ENCODE measurements at places on chromosomes 7 and 10.

DNA sequence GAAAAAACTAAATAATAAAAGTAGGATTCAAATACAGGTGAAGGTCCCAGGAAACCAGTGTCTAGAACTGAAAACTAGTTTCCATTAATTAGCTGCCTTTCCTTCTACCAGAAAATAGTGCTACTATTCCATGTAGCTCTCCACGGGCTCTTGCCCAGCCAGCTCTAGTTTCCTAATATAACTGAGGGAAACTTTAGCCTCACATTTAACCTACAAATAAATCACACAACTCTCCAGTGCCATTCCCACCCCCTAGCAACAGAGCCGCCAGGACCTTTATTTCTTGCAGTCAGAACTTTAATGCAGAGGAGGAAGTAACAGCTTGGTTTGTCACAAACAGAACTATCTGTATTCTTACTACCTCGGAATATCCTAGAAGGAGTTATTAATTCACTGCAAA lies 10.3 kb downstream of the TOMM7 start:
- peak; percentile 6 for DNase-seq
- H3K27me3 ChIP-seq = peaks cover 4% of the 10 kb centered on the region
- peaks cover 22% of the 10 kb centered on the region for H3K4me1 ChIP-seq
- H3K27ac ChIP-seq = peak overlapping the region; percentile 94

DNA sequence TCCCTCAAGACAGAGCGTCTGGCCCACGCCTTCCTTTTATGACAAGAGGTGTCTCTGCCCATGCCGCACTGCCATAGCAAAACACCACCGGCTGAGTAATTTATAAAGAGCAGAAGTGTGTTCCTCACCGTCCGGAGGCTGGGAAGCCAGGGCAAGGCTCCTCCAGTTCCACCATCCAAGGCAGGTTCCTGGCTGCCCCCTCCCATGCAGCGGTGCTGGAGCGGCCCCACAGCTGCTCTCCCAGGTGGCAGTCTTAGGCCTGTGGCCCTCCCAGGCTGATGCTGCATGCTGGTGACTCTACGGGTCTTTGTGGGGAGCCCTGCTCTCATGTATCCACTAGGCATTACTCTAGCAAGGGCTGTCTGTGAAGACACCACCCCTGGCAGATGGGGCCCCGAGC lies 113.1 kb downstream of the TCERG1L start:
- no peaks in the 10 kb centered on the region for H3K36me3 ChIP-seq
- H3K4me1 ChIP-seq = peaks cover 36% of the 10 kb centered on the region
- H3K27me3 ChIP-seq = peaks cover 40% of the 10 kb centered on the region
- DNase-seq = no peak
- no peak overlapping the region for H3K4me3 ChIP-seq

DNA sequence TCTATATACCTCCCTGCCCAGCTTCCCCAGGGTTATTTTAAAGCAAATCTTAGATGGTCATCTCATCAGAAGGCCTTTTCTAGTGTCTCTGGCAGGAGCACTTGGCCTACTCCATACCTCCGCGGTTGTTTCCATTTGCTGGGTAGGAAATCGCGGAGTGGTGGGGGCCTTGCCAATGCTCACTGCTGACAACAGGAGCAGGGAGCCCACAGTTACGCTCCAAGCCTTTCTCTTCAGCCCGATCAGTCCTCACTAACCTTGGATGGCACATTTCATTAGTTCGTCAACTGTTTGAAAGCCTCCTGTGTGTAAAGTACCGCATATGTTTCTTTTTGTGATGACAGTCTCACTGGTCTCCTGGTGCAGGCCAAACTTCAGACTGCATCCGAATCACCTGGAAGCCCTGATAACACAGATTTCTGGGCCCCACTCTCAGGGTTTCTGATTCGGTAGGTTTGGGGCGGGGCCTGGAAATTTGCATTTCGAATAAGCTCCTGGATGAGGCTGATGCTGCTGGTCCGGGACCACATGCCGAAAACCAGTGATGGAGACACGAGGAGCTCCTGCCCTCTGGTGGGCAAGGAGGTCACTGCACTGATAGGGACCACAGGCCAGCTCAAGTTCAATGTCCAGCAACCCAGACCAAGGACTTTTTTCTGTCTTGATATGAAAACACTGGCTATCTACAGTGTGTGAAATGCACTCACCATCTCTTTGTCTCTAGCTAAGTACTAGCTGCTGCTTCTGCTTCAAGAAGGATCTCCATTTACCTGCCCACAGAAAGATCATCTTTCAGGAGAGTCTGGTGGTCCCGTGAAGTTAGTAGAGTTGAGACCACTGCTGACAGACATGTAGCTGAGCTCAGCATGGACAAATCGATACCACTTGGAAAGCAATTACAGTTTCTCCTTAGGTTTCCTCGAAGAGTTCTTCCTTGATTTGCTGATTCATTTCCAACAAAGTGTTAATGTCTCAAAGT lies 14.0 kb downstream of the LRGUK start:
- H3K27ac ChIP-seq = no peak overlapping the region
- H3K36me3 ChIP-seq = no peaks in the 10 kb centered on the region
- peaks cover 13% of the 10 kb centered on the region for H3K27me3 ChIP-seq
- H3K4me3 ChIP-seq = no peak overlapping the region

GRCh38 chr10:69372126-69372980 lies 44.4 kb downstream of the TACR2 start:
- peaks cover 39% of the 10 kb centered on the region for H3K36me3 ChIP-seq
- H3K27ac ChIP-seq = no peak overlapping the region
- H3K4me1 ChIP-seq = peaks cover 29% of the 10 kb centered on the region
- no peak overlapping the region for H3K4me3 ChIP-seq
- H3K27me3 ChIP-seq = no peaks in the 10 kb centered on the region

GRCh38 chr10:103852189-103852711 lies 3.1 kb downstream of the SH3PXD2A start:
- peaks cover 86% of the 10 kb centered on the region for H3K4me1 ChIP-seq
- peaks cover 14% of the 10 kb centered on the region for H3K27me3 ChIP-seq
- H3K36me3 ChIP-seq = no peaks in the 10 kb centered on the region
- H3K4me3 ChIP-seq = no peak overlapping the region
- no peak for DNase-seq
- no peak overlapping the region for H3K27ac ChIP-seq

DNA sequence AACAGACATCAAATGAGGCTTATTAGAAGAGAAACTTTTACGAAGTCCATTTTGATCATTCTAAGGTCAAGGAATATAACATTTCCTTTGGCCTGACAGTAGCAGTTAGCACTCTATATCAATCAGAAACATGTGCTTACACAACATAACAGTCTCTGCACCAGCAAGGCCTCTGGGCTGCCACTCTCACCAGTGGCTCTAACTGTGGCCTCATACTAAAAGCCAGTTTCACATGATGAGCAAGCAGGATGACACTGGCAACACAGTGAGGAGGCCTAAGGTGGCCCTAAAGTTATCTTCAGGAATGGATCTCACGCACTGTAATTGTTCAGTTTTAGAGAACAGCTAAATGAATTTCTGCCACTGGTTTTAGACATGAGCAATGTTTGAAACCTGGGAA lies 126.8 kb downstream of the COBL start:
- no peak overlapping the region for H3K27ac ChIP-seq
- H3K27me3 ChIP-seq = peaks cover under 1% of the 10 kb centered on the region

GRCh38 chr10:3105166-3105565 lies 37.8 kb downstream of the PFKP start:
- H3K4me3 ChIP-seq = no peak overlapping the region
- H3K27ac ChIP-seq = no peak overlapping the region
- peaks cover 2% of the 10 kb centered on the region for H3K27me3 ChIP-seq
- H3K4me1 ChIP-seq = peaks cover 9% of the 10 kb centered on the region
- H3K36me3 ChIP-seq = peaks cover 52% of the 10 kb centered on the region

DNA sequence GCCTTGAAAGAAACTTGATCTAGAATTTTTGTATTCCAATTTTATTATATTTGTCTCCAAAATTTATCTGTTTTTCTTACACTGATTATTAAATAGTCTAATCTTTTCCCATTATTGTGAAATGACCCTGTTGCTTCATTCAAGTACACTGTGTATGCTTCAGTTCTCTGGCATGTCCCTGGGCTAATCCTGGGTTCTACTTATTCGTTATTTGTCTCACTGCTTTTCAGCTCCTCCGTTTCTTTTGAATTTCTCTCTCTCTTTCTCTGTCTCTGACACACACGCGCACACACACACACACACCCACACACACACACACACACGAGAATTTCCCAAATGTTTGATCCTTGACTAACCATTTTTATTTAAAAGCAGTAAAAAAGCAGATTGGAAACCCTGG lies 768.6 kb downstream of the NRG3 start:
- no peak overlapping the region for H3K4me3 ChIP-seq
- DNase-seq = no peak
- H3K27ac ChIP-seq = peak overlapping the region; percentile 93
- no peaks in the 10 kb centered on the region for H3K27me3 ChIP-seq
- peaks cover 11% of the 10 kb centered on the region for H3K36me3 ChIP-seq

DNA sequence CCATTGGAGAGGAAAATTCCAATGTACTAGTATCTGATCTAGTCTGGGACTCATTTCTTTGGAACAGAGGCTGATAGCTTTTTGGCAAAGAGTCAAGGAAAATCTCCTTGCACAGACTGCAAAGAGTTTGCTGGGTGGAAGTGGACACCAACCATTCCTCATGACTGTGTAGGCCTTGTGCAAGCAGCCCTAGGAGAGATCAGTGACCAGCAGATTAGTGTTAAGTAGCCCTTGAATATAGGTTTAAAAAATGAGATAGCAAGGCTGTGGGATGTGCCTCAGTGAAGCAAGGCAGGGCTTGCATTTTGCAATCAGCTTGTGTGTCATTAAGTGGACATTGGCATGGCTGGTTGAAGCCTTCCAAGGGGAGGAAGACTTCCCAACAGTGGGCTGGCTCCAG lies 341.6 kb downstream of the PLXNA4 start:
- no peak overlapping the region for H3K27ac ChIP-seq
- DNase-seq = no peak
- H3K36me3 ChIP-seq = no peaks in the 10 kb centered on the region
- H3K4me3 ChIP-seq = no peak overlapping the region

DNA sequence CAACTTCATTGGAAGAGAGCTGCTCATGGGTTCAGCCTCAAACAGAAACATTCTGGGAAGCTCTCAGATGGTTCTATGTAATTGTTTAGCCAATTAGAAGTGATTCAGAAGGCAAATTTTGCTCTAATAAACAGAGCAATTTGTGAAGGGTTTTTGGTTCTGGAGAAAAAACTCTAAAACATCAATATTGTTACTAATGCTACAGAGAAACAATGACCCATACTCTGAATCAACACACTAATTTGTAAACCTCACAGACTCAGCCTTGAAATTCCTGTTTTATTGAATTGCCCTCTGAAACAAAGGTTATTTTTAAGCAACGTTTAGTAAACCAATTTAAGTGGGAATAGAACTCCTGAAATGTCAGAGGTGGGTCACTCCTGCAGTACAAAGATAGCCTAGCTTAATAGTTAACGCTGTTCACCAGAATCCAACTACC lies 171.6 kb upstream of the SVIL start:
- peaks cover 31% of the 10 kb centered on the region for H3K4me1 ChIP-seq
- H3K27ac ChIP-seq = no peak overlapping the region
- H3K27me3 ChIP-seq = peaks cover 3% of the 10 kb centered on the region
- H3K4me3 ChIP-seq = no peak overlapping the region

GRCh38 chr7:70694434-70694970 lies 437.4 kb upstream of the GALNT17 start:
- DNase-seq = peak; percentile 62
- H3K27me3 ChIP-seq = peaks cover 11% of the 10 kb centered on the region
- peaks cover 4% of the 10 kb centered on the region for H3K36me3 ChIP-seq
- peaks cover 9% of the 10 kb centered on the region for H3K4me1 ChIP-seq

GRCh38 chr10:35502692-35503091 lies 102.4 kb upstream of the GJD4 start:
- no peak overlapping the region for H3K4me3 ChIP-seq
- no peaks in the 10 kb centered on the region for H3K36me3 ChIP-seq
- no peaks in the 10 kb centered on the region for H3K4me1 ChIP-seq
- no peak for DNase-seq
- H3K27me3 ChIP-seq = peaks cover 2% of the 10 kb centered on the region
- peak overlapping the region; percentile 47 for H3K27ac ChIP-seq

DNA sequence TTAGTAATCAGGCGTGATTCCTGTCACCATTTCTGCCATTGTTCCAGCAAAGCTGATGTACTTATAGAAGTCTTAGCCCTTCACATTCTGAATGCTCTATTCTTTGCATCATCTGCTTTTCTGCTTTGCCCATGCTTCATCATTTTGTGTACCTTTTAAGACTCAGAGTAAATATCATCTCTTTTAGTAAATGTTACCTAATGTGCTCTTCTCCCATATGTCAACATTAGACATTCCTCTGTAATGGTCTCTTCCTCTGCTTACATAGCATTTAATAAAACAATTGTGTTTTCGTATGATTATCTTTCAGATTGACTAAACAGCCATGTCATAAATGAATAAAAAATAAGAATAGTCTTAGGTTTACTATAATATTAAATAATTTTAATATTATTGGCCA lies 719.6 kb upstream of the GRM3 start:
- H3K27me3 ChIP-seq = no peaks in the 10 kb centered on the region
- no peak overlapping the region for H3K27ac ChIP-seq
- H3K4me1 ChIP-seq = no peaks in the 10 kb centered on the region

DNA sequence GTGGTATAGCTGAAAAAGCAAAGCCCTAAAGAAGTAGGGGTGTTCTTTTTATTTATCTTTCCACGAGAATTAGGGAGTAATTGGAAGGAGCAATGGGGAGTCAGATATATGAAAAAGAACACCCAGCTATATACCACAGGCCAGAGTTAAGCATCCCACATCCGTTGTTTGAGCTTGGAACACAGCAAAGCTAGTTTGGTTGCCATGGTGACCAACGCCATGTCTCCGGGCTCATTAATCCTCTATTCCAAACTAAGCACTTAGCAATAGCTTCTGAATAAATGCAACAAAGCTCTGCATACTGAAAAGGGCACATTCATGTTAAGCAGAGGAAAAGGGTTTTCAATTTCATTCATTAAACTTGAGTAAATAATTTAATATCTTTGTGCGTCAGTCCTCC lies 23.5 kb downstream of the ASB4 start:
- no peaks in the 10 kb centered on the region for H3K36me3 ChIP-seq
- DNase-seq = peak; percentile 66
- H3K4me1 ChIP-seq = peaks cover 16% of the 10 kb centered on the region
- H3K27ac ChIP-seq = no peak overlapping the region

- peaks cover 29% of the 10 kb centered on the region for H3K36me3 ChIP-seq
- peaks cover 2% of the 10 kb centered on the region for H3K27me3 ChIP-seq
- H3K27ac ChIP-seq = no peak overlapping the region
- H3K4me3 ChIP-seq = no peak overlapping the region
- no peak for DNase-seq
These were observed 147.8 kb downstream of the ELAPOR2 start for GRCh38 chr7:86911659-86912058.

DNA sequence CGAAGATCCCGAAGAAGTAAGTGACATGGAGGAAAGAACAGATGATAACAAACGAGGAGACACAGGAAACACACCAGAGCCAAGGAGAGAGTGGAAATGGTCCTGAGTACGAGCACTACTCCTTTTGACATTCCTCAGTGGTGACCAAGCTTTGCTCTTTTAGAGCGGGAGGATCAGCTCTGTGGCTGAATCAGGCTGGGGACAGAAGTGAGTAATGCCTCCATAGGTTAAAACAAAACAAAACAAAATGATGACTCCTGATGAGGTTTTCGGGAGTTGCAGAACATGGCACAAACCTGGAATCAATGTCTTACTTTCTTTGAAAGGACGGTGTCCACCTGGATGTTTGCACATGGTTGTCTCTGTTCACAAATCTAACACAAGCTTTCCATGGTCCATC lies 30.3 kb upstream of the TCF7L2 start:
- H3K27me3 ChIP-seq = peaks cover 15% of the 10 kb centered on the region
- no peak overlapping the region for H3K4me3 ChIP-seq
- H3K27ac ChIP-seq = no peak overlapping the region
- DNase-seq = no peak
- H3K4me1 ChIP-seq = peaks cover 33% of the 10 kb centered on the region
